ENCODE measurements at places on chromosomes 7 and 10. TPM values are rescaled to one million over a fixed set of nuclear protein-coding genes. Genes with fewer than 3 reads are reported as not detected.

The PNLIPRP2 gene
- total RNA-seq = not detected

- no peak for DNase-seq
Measured at GRCh38 chr7:24800667-24801066, 43.4 kb upstream of the GSDME start.

DNA sequence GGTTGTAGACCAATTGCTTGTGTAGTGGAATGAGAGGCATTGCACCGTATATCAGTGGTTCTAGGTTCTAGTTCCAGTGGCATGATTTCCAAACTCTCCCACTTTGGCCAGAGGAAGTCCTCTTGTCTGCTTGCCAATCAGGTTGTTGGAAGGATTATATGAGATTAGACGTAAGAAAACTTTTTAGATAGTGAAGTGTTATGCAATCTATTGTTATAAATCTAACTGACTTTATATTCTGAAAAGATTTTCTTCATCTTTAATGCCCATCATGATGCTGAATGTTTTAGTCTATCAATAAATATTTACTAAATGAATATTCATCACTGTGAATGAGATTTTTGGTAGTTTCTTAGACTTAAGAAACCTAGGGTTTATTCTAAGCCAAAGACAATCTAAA lies 152.6 kb downstream of the TFPI2 start:
- no peak for DNase-seq

GRCh38 chr10:85926986-85927385 lies 439.6 kb downstream of the GRID1 start:
- no peak for DNase-seq

DNA sequence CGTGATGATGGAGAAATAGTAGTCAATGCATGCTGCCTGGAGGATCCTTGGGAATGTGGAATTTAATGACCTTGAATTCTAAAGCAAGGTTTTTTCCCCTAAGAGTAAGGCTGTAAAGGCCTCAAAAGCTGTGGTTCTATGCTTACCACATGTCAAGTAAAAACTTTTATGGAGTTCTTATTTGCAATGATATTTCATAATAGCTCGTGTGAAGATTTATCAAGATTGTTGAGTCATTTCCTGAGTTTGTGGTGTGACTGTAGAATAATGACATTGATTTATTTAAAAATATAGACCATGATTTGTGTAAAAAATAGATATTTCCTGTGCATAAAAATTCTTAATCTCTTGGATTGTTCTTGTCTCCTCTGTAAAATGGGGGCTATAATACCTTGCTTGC lies 67.5 kb upstream of the SORCS1 start:
- no peak for DNase-seq

- DNase-seq = no peak
Measured at GRCh38 chr7:26657206-26657641, 207.2 kb downstream of the SKAP2 start.

- DNase-seq = peak; percentile 45
Measured at GRCh38 chr10:87658858-87659555, 671 bp upstream of the PAPSS2 start.

GRCh38 chr10:35268323-35268722 lies 68.0 kb upstream of the CCNY start:
- DNase-seq = no peak

DNA sequence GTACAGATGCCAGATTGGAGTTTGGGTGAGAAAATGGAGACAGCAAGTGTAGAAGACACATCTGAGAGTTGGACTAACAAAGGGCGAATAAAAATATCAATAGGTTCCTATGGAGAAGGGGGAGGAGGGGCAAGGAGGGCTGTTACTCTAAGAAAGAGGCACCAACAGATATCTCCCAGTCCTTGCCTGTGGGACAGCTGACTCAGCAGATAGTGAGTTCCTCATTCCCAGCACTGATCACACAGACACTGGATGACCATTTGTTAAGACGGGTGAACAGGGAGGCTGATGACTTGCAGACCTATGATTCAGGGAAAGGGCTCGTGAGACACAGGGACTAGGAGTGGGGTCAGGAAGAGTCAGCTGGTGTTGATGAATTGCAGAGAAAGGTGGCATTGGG lies 5.7 kb upstream of the PRR15 start:
- no peak for DNase-seq

DNA sequence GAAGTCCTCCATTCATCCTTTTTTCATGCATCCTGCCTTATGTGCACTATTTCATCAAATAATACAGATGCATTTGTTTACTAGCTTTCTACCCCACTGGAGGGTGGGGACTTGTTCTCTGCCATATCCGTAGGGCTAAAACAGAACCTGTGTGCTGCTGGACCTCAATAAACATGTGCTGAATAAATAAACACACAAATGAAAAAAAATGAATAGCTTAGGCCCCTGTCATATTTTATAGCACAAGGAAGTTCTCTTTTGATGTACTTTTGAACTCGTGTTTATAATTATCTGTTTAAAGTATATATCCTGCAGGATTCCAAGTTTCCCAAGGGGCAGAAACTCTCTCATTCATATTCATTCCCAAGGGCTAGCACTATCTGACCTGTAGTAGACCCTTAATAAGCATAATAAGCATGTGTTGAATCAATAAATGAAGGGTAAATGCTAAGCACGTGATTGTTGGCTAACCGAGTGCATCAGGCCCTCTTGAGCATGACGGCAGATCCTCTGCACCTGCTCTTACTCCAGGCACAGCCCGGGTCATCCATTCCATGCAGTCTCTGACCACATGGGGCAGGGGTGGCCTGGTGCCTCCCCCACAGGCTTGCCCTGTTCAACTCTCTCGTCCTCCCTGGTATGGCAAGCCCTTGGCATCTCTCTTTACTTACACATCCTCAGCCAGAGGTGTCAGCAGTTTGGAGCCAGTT lies 474.1 kb upstream of the ZMIZ1 start:
- no peak for DNase-seq

Data from thyroid gland (tissue), 4 donors.